Fibroblast of skin of abdomen (primary cell): ENCODE measurements at places on chromosomes 13 and 19.

- no peak for DNase-seq
These were observed 7.5 kb upstream of the ZNF256 start for GRCh38 chr19:57954996-57955395.

DNA sequence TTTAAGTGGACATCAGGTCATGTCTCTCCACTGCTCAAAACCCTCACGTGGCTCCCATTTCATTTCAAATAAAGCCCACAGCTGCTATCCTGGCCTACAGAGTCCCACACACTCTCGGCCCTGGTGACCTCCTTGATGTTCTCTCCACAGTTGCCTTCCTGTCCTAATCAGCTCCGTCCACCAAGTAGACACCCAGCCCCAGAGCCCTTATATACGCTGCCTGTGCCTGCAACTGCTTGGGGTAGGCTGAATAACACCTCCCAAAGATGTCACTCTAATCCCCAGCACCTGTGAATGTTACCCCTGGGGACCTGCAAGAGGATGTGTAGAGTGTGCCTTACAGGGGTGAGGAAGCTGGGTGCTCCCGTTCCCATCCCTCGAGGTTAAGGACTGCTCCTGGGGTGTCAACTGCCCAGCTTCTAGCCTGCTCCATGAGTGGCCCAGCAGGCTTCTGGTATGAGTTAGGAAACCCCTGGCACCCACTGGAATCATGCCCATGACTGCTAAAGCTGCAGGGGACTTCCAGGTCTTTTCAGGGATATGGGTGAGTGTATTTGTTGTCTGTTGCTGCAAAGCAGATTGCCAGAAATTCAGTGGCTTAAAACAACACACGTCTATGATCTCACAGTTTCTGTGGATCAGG lies 6.0 kb downstream of the FAM187B start:
- no peak for DNase-seq

DNA sequence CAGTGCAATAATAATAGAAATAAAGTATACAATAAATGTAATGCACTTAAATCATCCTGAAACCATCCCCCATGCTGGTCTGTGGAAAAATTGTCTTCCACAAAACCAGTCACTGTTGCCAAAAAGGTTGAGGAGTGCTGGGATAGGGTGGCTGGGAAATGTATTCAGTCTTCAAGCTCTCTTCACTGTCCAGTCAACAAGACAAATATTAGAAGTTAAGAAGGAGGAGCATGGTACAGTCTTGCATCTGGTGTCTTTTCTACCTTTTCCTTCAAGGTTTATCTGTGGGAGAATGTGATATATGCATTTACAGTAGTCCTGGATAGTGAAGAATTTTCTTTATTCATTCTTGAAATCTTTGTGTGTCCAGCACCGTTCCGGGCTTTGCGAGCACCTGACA lies 203.4 kb downstream of the GPC5 start:
- no peak for DNase-seq

DNA sequence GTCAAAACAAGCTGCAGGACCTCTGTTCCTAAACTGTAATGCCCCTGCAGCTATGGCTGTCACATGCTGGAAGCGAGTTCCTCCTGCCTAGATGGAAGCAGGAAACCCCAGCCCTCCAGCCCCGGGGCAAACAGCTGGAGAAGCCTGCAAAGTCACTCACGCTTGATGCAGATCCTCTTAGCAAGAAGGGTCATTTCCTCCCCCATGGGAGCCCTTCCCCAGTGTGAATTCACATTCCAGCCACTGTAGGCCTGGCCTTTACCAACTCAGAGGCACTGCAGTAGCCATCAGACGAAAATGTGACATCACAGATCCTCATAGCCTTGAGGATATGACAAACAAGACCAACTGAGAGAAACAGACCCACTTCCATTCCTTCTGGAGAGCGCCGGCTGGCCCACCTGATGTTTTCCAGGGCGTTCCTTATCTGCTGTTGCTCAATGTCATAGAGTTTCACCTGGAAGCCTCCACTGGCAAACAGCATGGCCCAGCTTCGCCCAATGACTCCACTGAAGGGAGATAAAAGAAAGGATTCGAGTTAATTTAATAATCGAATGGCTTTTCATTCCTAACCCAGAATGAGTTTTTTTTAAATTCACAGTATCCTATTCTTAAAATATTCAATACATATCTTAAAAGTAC lies 13.5 kb downstream of the CRYL1 start:
- DNase-seq, result no peak
